ENCODE measurements at places on chromosomes 7 and 10.

DNA sequence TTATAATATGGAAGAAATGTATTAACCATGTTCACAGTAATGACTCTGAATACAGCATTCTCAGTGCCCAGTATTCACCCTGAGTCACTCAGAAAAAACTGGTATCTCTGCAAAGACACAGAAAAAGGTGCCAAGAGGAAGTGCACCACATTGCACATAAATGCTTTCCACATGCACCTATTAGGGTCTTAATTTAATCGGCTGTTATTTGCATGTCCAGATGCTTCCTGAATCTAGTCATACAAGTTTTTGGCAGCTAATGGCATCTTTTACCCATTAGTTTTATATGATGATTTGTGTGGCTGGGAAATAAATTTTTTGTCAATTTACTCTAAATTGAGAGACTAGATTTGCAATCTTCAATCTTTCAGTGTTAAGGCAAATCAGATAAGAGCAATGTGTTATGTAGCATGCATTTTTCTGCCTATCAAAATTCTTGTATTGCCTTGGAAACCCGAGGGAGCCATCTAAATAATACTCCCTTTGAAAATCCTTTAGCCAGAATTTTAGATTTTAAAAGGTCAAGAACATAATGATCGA is 58.2 kb downstream of the ZNF680 start:
- no peak for DNase-seq

DNA sequence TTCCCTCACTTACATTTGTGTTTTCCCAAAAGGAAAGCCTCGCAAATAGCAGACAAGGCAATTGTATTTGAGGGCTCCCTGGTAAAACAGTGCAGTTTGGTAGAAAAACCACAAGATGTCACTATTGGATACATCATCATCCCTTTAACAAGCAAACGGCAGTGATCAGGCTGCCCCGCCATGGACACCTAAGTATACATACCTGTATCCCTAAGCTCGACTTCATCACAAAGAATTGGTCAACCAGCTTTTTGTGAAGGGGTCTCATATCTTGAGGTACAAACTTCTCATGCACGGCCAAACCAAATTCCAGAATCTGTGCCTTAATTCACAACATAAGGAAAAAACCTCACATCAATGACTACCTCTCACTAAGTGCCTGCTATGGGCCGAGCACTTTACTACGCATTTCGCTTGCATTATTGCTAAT is 179.5 kb upstream of the IMMP2L start:
- peak; percentile 77 for DNase-seq

DNA sequence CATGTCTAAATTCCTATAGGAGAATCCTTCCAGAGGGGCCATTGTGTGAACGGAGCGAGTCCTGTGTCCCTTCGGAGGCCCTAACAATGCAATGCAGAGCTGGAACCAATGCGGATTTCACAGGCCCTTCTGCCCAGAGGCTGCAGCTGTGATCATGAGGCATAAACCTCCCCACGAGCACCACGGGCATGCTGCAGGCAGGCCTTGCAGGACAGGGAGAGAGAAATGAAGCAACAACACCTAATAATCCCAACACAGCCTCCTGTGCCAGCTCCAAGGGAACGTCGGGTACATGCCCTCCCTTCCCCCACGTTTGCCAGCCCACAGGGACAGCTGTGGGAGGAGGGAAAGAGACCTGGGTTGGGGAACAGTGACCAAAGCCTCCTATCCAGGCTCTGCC is 74.4 kb downstream of the TNS3 start:
- no peak for DNase-seq

DNA sequence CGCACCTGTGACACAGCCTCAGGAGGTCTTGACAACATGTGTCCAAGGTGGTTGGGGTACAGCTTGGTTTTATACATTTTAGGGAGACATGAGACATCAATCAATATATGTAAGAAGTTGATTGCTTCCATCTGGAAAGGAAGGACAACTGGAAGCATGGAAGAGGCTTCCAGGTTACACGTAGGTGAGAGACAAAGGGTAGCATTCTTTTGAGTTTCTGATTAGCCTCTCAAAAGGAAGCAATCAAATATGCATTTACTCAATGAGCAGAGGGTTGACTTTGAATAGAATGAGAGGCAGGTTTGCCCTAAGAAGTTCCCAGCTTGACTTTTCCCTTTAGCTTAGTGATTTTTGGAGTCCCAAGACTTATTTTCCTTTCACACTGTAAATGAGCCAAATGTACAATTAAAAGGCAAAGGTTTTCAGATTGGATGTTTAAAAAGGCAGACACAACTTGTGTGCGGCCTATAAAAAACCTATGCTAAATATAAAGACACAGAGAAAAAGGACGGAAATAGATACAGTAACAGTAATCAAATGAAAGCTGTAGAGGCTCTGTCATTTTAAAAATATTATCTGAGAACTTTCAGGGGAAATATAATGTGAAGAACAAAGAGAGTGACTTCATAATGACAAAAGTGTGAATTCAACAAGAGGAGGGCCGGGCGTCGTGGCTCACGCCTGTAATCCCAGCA is 65.7 kb upstream of the LANCL2 start:
- no peak for DNase-seq

DNA sequence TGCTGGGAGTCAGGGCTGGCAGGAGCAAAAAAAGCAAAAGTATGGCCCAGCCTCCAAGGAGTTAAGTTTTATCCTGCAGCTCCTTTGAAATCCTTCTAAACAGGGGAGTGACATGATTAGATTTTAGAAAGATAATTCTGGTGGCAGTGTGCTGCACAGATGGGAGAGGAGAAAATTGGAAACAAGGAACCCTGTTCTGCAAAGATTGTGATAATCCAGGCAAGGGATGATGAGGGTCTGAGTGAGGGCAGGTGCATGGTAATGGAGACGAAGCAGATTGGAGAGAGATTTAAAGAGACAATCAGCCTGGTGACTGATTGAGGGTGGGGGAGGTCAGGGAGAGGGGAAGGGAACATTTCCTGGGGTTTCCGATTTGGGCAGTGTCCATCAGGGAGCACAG is 444.7 kb upstream of the PODXL start:
- DNase-seq = no peak

- DNase-seq = no peak
Measured at GRCh38 chr7:596819-597182, 77.2 kb upstream of the PDGFA start.

DNA sequence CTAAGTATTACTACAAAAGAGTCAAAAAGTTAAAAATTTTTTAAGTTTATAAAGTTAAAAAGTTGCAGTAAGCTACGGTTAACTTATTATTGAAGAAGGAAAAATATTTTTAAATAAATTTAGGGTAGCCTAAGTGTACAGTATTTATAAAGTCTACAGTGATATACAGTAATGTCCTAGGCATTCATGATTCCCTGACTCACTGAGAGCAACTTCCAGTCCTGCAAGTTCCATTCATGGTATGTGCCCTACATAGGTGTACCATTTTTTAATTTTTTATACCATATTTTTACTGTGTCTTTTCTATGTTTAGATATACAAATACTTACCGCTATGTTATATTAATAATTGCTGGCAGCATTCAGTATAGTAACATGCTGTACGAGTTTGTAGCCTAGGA is 92.3 kb downstream of the CTNNA3 start:
- no peak for DNase-seq

- no peak for DNase-seq
Measured at GRCh38 chr7:27689150-27689549, 26.5 kb upstream of the HIBADH start.

DNA sequence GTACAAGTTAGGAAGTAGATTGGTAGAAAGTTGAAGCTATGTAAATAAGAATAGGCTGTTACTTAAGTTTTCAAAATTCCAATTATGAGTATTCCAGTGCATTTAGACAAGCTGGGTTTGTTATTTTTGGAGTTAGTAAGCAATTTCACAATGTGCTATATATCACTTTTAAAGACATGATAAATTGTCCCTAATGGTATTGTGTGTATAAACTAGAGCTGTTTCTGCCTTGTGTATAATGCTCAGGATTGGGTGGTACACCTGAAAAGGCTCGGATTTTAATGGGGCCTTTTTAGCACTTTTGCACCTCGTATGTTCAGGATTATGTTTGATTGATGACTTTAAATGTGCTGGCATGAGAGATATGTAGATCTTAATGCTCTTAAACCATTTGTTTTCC is 175.8 kb downstream of the VTI1A start:
- no peak for DNase-seq

GRCh38 chr7:156947120-156947843 is 2.2 kb upstream of the NOM1 start:
- no peak for DNase-seq

GRCh38 chr7:142455392-142455791 is 197.5 kb upstream of the PRSS58 start:
- no peak for DNase-seq

DNA sequence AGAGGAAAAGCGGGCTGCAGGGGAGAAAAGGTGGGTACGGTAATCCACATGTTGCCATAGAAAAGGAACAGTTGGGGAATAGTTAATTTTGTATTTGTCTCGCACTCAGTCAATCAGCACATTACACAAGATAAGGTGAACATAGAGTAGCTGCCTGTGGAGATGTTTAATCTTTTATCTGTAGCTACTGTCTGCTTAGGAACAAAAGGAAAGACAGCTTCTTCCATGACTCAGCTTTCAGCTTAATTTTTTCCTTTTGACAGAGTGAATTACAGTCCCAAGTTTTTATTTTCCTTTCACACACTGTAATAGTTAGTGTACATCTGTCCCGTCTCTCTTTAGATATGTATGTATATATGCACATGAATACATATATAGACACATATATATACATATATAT is 39.3 kb upstream of the PODXL start:
- DNase-seq = no peak

DNA sequence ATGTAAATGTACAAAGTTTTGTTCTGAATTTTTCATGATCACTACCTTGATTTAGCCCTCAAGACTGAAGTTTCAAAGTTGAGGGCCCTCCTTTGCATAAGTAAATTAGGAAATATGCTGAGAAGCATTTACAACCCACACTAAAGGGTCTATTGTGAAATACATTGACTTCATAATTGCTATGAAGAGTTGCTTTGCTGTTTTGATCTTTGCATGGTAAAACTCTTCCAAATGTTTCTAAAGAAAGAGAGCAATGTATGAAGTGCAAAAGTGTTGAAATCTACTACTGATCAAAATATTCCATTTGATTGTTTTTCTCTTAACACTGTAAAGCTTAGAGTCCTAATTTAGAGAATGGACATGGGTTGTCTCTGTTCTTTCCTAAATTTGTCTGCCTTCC is 77.2 kb downstream of the C7orf25 start:
- DNase-seq = no peak

GRCh38 chr7:80707318-80707717 is 68.9 kb downstream of the CD36 start:
- no peak for DNase-seq

GRCh38 chr10:21969326-21970287 is 33.9 kb downstream of the DNAJC1 start:
- peak; percentile 55 for DNase-seq

DNA sequence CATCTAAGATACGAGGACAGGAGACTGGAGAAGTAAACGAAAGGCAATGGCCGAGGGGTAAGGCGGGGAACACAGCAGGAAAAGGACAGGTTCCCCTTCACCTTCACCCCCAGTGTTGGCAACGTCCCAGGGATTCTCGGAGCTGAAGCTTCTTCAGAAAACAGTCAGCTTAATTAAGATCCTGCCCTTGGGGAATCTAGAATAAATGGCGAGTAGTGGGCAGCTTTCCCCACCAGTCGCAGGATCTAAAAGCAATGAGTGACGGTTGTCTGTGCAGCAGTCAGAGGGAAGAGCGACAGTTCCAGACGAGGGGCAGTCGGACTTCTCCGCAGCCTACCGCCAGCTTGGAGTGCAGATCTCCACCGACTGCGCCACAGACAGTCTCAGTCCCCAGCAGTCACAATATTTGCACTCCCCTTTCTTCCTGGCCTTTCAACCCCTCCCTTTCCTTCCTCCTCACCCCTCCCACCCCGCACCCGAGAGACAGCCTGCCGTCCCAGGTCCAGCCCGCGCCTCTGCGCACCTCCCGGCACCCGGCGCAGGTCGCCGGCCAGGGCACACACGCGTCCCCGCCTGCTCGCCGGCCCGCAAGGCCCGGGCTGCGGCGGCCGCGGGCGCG is 10.9 kb upstream of the SP8 start:
- DNase-seq = no peak

- DNase-seq = peak; percentile 5
Measured at GRCh38 chr7:34675749-34676374, 17.8 kb downstream of the NPSR1 start.

- DNase-seq = no peak
Measured at GRCh38 chr7:5598769-5599371, 175.2 kb upstream of the TNRC18 start.

DNA sequence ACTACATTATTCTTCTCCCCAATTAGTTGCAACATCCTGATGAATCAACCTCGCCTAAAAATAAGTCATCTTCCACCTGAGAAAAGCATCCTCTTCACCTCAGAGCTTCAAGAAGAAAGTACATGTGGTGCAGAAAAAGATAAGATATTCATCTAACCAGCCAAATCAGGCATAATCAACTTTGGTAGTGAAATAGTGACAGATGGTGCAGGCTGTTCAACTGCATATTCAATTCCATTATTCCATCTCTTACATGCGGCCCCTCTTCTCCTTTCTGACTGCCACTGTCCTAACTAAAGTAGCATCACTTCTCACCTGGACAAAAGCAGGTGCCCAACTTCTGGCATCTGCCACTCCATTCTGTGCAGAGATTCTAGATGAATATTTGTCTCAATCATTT is 148.4 kb upstream of the STEAP1 start:
- DNase-seq = no peak

DNA sequence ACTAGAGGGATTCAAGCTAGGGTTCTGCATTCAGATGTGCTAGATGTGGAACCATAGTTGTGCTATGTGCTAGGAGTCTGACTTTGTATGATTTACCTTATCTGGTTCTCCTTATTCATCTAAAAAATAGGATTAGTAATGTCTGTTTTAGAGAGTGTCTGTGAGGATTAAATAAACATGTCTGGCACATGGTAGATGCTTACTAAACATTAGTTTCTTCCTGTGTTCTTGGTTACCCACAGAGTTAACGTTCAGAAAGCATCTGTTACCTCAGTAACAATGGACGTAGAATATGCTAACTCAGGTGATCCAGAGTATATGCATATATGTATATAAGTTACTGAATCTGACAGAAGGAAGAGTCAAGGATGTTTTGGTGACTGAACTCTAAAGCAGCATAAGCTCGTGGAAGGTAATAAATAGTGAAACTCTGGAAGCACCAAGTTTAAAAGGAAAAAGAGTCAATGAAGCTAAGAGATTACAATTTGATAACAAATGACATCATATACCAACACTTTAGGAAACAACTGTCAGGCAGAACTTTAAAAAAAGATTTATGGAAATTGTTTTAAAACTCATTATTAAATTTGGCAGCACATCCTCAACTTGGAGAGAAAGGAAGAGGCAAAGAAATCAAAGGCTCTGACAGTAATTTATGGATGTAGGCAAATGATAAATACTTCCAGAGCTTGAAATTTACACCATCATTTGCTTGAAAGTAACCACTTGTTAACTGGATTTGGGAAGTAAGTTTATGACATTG is 127.0 kb downstream of the CCNY start:
- no peak for DNase-seq

GRCh38 chr7:4406288-4407058 is 275.6 kb upstream of the FOXK1 start:
- no peak for DNase-seq
